ENCODE measurements at places on chromosomes 1 and 21. TPM values are rescaled to one million over a fixed set of nuclear protein-coding genes. Genes with fewer than 3 reads are reported as not detected.

DNA sequence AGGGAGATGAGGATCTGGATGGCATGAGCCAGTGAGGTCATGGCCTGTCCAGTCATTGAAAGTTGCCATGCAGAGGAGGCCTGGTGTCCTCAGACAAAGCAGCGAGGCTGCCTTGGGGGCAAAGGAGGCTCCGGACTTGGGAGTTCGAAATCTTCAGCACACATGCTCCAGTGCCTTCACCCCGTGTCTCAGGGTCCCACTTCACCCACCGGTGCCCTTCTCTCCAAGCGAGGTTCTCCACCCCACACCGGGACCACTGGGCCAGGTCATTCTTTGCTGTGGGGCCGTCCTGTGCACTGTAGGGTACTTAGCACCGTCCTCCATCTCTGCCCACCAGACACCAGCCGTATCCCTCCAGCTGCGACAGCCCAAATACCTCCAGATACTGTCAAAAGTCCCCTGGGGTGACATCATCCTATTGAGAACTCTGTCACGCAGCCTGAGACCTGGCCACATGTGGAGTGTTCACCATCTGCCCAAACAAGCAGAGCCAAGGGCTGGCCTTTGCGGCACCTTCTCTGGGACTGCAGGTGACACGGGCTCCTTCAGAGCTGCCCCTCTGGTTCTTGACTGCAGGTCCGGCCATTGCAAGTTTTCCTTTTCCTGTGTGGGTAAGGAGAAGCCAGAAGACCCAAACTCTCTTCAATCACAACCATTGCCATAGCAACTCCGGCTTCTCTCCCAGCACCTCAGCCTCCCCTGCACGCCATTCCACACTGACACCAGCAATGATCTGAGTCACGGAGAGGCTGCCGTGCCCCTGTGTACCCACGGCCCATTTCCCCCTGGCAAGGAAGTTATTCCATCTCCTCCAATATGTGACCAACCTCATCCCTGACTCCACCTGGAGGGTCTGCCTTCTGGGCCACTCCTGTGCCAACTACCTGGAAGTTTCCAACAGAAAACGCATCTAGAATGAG lies 20.4 kb upstream of the PDE9A start:
- H3K4me1 ChIP-seq = no peaks in the 10 kb centered on the region
- no peak for DNase-seq
- no peak overlapping the region for H3K27ac ChIP-seq
- no peaks in the 10 kb centered on the region for H3K27me3 ChIP-seq
- H3K36me3 ChIP-seq = no peaks in the 10 kb centered on the region
- H3K4me3 ChIP-seq = no peak overlapping the region

DNA sequence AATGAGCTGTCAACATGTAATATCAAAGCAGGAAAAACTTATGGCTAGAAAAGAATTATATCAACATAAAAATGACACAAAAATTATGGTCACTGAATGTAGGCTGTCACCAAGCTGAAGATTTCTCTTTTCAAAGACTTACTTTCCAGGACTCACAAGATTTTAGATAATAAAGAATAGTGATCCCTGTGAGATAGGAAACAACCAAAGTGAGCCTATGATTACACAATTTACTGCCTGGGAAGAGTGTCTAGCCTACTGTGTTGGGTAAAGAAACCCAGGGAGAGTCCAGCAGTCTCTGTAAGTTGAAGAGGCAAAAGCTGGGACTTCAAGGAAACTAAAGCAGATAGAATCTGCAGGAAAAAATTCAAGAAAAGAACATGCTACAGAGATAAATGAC lies 20.2 kb upstream of the RGS1 start:
- H3K4me3 ChIP-seq = no peak overlapping the region
- no peak overlapping the region for H3K27ac ChIP-seq
- DNase-seq = no peak
- H3K4me1 ChIP-seq = no peaks in the 10 kb centered on the region
- H3K27me3 ChIP-seq = no peaks in the 10 kb centered on the region

- no peak for DNase-seq
- no peaks in the 10 kb centered on the region for H3K4me1 ChIP-seq
- H3K27ac ChIP-seq = no peak overlapping the region
- H3K27me3 ChIP-seq = no peaks in the 10 kb centered on the region
- H3K4me3 ChIP-seq = no peak overlapping the region
These were observed 220.1 kb upstream of the KCNK2 start for GRCh38 chr1:214862421-214862820.

PTPN14 gene
- 9.8 TPM for total RNA-seq

DNAI4 gene
- 12.8 TPM for total RNA-seq

- no peak for DNase-seq
- H3K4me1 ChIP-seq = no peaks in the 10 kb centered on the region
- H3K27ac ChIP-seq = no peak overlapping the region
- H3K27me3 ChIP-seq = peaks cover 4% of the 10 kb centered on the region
These were observed 27.1 kb upstream of the C1QA start for GRCh38 chr1:22609291-22609690.

GRCh38 chr1:24501371-24502064 lies 1.1 kb upstream of the RCAN3 start:
- H3K27me3 ChIP-seq = no peaks in the 10 kb centered on the region
- H3K27ac ChIP-seq = peak overlapping the region; percentile 88
- DNase-seq = peak; percentile 62
- H3K4me1 ChIP-seq = peaks cover 5% of the 10 kb centered on the region

ENAH gene
- 43.5 TPM for total RNA-seq

YIPF1 gene
- 35.3 TPM for total RNA-seq

DNA sequence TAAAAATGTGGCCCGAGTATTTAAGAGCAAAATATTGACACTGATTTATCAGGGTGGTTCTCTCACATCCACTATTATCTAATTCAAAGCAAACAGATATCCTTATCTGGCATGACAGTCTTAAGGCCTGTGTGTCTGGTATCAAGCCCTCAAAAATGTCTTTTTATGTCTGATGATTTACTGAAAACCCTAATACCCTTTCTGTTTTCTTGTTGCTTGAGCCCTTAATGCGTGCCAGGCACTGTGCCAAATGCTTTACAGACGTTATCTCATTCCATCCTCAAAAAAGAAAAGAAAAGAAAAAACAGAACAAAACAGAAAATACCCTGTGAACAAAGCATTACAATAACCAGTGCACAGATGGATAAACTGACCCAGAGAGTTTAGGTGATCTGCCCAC lies 5.7 kb downstream of the DUSP23 start:
- H3K27me3 ChIP-seq = no peaks in the 10 kb centered on the region
- no peaks in the 10 kb centered on the region for H3K36me3 ChIP-seq
- DNase-seq = no peak
- no peak overlapping the region for H3K27ac ChIP-seq

METTL25B gene
- 31.3 TPM for total RNA-seq

- H3K36me3 ChIP-seq = no peaks in the 10 kb centered on the region
- no peaks in the 10 kb centered on the region for H3K27me3 ChIP-seq
- H3K4me3 ChIP-seq = no peak overlapping the region
- no peak overlapping the region for H3K27ac ChIP-seq
- no peaks in the 10 kb centered on the region for H3K4me1 ChIP-seq
These were observed 53.9 kb upstream of the RBM15 start for GRCh38 chr1:110285316-110285715.

- DNase-seq = peak; percentile 80
- H3K4me3 ChIP-seq = no peak overlapping the region
- H3K36me3 ChIP-seq = no peaks in the 10 kb centered on the region
- no peak overlapping the region for H3K27ac ChIP-seq
- H3K27me3 ChIP-seq = no peaks in the 10 kb centered on the region
These were observed 74.2 kb downstream of the SIM2 start for GRCh38 chr21:36773117-36773516.

GRCh38 chr1:90841473-90841872 lies 124.4 kb upstream of the BARHL2 start:
- no peaks in the 10 kb centered on the region for H3K36me3 ChIP-seq
- no peak for DNase-seq

DNA sequence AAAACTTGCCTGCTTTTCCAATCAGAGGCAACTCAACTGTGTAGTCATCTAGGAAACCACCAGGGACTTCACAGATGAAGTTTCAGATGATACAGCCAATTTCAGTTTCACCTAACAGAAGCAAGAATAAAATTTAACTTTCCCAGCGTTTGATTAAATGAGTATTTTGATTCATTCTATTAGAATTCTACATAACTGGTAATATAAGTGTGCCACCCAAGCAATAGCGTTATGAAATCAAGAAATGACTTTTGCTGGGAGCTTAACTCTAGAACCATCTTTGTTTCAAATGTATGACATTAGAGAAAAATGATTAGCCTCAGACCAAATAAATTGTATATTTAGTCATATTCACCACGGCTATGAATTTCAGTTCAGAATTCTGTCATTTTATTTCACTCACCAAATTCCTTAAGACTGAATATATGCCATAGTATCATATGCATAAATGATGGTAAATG lies 239.3 kb downstream of the NRIP1 start:
- no peak overlapping the region for H3K27ac ChIP-seq
- no peaks in the 10 kb centered on the region for H3K4me1 ChIP-seq
- DNase-seq = no peak
- no peak overlapping the region for H3K4me3 ChIP-seq
- no peaks in the 10 kb centered on the region for H3K36me3 ChIP-seq

DNA sequence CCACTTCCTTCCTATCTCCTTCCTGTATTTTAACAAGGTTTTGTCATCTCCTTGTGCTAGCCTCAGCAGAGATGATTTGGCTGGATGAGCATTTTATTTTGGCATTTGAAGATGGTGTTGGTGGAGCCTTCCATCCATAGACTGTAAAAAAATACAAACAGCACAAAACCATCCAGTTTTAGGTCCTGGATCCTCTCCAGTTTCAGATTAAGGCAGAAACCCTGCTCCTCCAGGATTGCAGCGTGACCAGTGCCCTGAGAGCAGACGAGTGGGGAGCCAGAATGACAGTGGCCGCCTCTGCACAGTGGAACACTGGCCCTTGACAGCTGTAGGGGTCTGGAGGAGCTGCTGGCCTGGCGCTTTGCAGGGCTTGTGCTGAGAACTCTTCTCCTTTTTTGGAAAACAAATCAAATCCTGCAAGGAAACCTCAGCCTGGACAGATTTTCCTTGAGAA lies 72.2 kb upstream of the GADD45A start:
- H3K4me1 ChIP-seq = no peaks in the 10 kb centered on the region
- DNase-seq = no peak
- peak overlapping the region; percentile 6 for H3K27ac ChIP-seq
- no peaks in the 10 kb centered on the region for H3K27me3 ChIP-seq
- H3K4me3 ChIP-seq = no peak overlapping the region

GRCh38 chr1:58063095-58063494 lies 483.4 kb downstream of the OMA1 start:
- no peak overlapping the region for H3K27ac ChIP-seq
- H3K36me3 ChIP-seq = no peaks in the 10 kb centered on the region
- no peaks in the 10 kb centered on the region for H3K27me3 ChIP-seq
- DNase-seq = no peak
- H3K4me3 ChIP-seq = no peak overlapping the region

DNA sequence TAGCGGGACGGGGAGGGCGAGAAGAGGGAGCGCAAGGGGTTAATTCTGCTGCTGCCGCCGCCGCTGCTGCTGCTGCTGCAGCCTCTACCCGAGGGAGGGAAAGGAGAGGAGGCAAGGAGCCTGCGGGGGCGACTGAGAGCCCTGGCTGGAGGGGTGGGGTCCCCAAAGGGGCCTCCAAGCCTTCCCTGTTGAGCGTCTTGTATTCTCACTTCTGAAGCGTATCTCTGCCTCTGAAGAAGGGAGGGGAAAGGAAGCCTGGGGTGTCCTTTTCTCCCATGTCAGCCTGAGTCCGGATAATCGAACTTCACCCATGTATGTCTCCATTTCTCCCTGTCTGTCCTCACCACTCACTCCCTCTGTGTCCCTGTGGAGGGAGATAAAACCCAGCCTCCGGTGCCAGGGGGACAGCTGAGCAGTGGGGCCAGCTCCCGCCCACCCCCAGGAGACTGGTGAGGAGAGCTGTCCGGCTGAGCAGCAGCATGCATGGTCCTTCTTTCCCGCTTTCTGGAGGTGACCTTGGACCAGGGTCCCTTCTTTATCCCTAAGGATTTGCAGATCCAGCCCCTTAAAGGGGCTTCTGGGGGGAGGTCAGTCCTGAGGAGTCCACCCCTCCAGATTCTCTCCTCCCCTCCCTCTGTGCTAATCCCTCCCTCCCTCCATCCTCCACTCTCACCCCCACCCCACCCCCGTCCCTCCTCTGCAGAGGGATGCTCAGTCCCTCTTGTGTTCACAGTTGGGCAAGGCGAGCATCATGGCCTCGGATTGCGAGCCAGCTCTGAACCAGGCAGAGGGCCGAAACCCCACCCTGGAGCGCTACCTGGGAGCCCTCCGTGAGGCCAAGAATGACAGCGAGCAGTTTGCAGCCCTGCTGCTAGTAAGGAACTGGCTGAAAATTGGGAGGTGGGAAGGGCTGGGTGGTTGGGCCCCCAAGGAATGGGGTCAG lies 1.0 kb downstream of the NCDN start:
- peak overlapping the region; percentile 96 for H3K27ac ChIP-seq
- no peak for DNase-seq
- H3K4me3 ChIP-seq = peak overlapping the region; percentile 67
- no peaks in the 10 kb centered on the region for H3K27me3 ChIP-seq

DNA sequence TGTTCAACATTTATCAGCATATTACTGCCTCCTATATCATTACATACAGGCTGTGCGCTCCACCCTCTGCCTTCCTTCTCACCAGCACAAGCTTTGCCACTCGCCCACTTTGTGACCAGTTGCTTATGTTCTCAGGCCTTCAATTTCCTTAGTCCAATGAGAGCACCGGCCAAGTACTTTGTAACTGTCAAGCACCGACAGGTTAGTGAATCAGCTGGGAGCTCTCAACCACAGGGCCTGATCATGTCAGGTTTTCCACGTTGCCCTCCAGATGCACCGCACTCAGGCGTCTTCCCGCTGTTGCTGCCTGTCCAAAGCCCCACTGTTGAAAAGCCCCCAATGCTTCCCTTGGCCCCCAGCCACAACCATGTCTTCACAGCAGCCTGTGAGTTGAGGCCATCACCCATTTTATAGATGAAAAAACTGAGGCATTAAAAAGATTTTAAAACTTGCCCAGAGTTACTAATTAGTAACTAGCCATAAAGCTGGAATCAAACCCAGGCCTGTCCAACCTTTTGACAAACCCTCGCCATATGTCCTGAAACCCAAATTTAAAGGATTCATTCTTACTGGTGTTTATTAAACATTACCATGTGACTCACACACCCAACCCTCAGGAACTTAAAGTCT lies 3.4 kb upstream of the KCNN3 start:
- peaks cover 4% of the 10 kb centered on the region for H3K4me1 ChIP-seq
- DNase-seq = no peak
- no peak overlapping the region for H3K4me3 ChIP-seq
- H3K27ac ChIP-seq = no peak overlapping the region

GRCh38 chr21:42350318-42350910 lies 380 bp downstream of the TFF2 start:
- no peaks in the 10 kb centered on the region for H3K27me3 ChIP-seq
- no peak for DNase-seq
- no peak overlapping the region for H3K27ac ChIP-seq
- H3K36me3 ChIP-seq = no peaks in the 10 kb centered on the region
- H3K4me1 ChIP-seq = no peaks in the 10 kb centered on the region

BTBD8 gene
- total RNA-seq = 4.1 TPM
